ENCODE measurements at places on chromosomes 2 and 18. TPM values are rescaled to one million over a fixed set of nuclear protein-coding genes. Genes with fewer than 3 reads are reported as not detected.

DNA sequence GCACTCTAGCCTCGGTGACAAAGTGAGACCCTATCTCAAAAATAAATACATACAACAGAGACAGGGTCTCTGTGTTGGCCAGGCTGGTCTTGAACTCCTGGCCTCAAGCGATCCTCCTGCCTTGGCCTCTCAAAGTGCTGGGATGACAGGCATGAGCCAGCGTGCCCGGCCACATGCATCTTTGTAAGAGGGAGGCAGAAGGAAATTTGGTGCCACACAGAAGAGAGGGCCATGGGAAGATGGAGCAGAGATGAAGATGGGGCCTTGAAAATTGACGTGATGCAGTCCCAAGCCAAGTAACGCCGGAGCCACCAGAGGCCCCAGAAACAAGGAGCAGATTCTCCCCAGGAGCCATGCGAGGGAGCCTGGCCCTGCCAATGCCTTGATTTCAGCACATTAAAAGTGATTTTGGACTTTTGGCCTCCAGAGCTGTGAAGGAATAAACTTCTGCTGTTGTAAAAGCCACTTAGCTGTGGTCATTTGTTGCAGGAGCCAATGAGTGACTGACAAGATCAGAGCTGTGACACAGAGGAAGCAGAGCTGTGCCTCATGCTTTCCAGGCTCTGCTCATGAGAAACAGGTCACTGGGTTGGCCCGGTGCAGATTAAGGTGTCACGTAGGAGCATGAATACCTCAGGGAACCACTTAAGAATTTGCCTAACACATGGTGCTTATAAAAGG lies 2.7 kb upstream of the SLC66A2 start:
- peak; percentile 84 for DNase-seq

Gene CD8B2
- total RNA-seq, result not detected

Gene HOXD8
- total RNA-seq, result 0.78 TPM

Gene RAB6C
- not detected for total RNA-seq

DNA sequence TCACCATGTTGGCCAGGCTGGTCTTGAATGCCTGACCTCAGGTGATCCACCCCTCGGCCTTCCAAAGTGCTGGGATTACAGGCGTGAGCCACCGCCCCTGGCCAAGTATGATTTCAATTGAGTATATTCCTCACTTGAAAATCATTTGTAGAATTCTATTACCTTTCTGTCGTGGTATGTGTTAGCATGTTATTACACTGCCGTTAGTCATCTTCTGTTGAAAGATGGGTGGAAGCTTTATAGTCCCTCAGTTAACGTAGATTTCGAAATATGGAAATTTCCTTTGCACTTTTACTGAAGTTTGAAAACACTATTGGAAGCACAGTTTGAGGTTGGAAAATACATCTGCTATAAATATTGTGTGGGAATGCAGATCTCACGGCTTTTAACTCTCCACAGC lies 14.7 kb downstream of the NIFK start:
- no peak for DNase-seq

GRCh38 chr2:178478130-178478438 lies 316 bp downstream of the FKBP7 start:
- no peak for DNase-seq

DNA sequence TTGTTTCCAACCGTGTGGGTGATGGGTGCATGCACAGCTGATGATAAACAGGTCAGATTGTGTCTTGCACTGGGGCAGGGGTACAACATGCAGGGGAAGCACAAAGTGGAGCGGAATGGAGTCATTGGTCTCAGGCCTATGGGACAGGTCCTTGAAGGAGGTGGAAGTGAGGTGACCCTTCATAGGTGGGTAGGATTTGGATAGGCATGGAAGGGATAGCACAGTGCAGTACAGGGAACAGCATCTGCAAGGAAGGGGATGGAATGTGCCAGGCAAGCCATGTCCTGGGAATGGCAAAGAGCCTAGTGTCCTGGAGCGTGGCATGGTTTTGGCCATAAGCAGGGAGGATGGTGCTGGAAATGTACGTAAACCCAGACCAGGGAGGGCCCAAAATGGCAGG lies 143.9 kb downstream of the CAPN13 start:
- DNase-seq, result no peak

Gene MFSD2B
- total RNA-seq, result 0.76 TPM

- peak; percentile 74 for DNase-seq
These were observed 19.6 kb downstream of the CEP68 start for GRCh38 chr2:65075605-65076344.

Gene CCDC148
- total RNA-seq, result 1.8 TPM

Gene IL1R2
- total RNA-seq, result 24.7 TPM

Gene LINC00305
- not detected for total RNA-seq

DNA sequence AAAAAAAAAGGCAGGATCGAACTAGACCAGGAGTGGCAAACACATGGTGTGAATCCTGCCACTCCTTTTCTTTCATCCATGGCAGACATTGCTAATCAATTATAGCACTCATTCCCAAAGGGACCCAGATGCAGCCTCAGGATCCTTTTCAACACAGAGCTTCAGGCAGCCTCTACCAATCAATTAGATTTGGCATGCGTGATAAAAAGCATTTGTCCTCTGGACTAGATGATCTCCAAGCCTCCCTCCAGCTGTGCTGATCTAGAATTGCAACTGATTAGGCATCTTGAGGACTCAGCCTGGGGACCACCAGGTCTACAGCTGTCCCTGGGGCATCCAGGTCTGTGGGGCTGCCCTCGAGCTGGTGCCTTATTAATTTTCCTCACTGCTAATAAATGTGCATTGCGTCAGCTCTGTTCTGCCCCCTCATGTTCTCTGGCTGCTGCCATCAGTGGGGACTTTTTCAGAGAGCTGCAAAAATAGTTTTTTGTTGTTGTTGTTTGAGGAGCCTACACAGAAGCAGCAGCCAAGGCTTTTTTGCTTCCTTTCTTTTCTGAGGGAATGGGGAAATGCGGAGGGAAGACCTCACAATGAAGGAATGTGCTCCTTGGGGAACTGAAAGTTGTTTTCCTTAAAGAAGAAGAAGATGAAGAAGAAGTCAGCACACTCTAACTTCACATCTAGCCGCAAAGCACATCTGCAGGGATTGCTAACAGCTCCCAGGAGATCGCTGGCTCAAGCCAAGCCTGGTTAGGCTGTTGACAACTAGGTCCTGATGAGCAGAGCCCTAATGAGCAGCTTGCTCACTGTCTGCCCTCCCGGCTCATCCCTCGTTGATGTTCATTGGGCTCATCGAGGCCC lies 8.8 kb upstream of the ATOH8 start:
- DNase-seq, result no peak

GRCh38 chr2:26631401-26632170 lies 9.6 kb downstream of the CIB4 start:
- no peak for DNase-seq

GRCh38 chr18:78090584-78090983 lies 840.9 kb downstream of the GALR1 start:
- DNase-seq, result no peak

Gene C2orf66
- total RNA-seq, result 1.2 TPM

GRCh38 chr2:72676341-72677025 lies 149.3 kb downstream of the EXOC6B start:
- DNase-seq, result no peak

Gene ACTG2
- 10.8 TPM for total RNA-seq

GRCh38 chr2:138245310-138245709 lies 256.3 kb upstream of the SPOPL start:
- no peak for DNase-seq

Gene KIF3C
- 15.7 TPM for total RNA-seq

DNA sequence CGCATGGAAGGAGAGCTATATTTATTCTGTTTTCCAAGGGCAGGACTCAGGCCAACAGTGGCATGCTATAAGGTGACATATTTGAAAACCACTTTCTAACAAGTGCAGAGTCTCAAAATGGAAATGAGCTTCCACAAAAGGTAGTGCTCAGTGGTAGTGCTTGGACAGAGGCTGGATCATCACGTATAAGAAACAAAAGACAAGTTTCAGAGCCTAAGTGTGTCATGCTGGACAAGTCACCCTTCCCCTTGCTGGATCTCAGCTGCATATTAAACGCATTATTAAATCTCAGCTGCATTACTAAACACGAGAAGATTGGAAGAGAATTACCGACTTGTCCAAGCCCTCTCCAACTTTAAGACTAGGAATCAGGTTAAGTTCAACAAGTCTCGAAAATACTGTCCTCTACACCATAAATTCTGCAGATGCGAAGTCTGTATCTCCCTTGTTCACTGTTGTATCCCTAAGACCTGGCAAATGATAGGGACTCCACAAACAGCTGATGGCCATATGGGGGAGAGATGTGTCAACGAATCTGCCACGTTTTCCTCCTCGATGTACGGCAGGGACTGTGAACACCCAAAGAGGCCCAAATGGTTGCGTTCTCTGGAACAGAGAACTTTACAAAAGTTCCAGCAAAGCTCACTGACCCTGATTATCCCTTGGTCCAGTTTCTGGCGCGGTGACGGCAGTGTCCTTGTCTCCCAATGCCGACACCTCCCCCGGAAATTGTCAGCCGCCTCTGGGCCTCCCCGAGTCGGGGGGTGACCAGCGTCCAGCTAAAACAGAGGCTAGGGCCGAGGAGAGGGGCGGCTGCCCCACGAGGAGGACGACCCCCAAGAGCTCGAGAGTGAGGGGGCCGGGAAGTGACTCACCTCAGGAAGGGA lies 611 bp downstream of the NOL10 start:
- no peak for DNase-seq

Gene IL1RN
- total RNA-seq, result 11.1 TPM

DNA sequence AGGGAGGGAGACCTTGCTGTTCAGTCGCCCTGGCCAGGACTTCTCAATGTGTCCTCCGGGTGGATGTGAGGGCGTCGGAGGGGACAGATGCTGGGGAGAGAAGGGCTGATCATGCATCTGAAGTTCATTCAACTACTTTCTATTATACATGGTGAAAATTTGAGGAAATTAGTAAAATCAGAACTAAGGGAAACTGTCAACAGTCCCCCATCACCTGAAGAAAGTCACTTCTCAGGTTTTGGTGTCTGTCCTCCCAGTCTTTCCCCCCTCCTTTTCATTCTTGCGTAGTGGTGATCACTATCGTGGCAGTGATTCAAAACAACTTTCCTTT lies 17.4 kb upstream of the ACKR3 start:
- DNase-seq, result no peak

- no peak for DNase-seq
These were observed 80.3 kb downstream of the GORASP2 start for GRCh38 chr2:171009386-171009785.

Gene FAM228A
- total RNA-seq, result 3.1 TPM

- DNase-seq, result peak; percentile 61
These were observed 183.8 kb upstream of the STON1 start for GRCh38 chr2:48346124-48346536.

GRCh38 chr18:21057112-21057511 lies 54.5 kb downstream of the ROCK1 start:
- no peak for DNase-seq

DNA sequence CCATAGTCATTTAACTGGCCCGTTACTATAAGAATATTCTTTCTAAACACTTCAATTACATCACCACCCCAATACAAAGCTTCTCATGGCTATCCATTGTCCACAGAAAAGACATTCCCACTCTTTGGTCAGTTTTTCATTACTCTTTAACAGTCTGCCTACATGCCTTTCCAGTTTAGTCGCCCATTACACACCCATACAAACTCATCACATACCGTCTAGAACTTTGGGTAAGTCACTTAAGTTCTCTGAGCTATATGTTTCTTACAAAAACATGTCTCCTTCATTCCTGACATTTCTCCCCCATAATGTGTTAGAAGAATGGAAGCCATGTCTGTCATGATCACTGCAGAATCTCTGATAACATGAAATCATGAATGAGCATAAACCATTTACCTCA lies 108.2 kb upstream of the STK17B start:
- DNase-seq, result no peak

GRCh38 chr18:62506495-62507143 lies 16.2 kb upstream of the ZCCHC2 start:
- DNase-seq, result no peak

Gene CPS1
- 5.2 TPM for total RNA-seq

GRCh38 chr2:234363011-234363487 lies 133.8 kb downstream of the ARL4C start:
- DNase-seq, result no peak

GRCh38 chr2:188114014-188114413 lies 177.7 kb upstream of the GULP1 start:
- DNase-seq, result no peak

GRCh38 chr2:31877008-31877407 lies 133.8 kb downstream of the MEMO1 start:
- no peak for DNase-seq

- no peak for DNase-seq
These were observed 451.0 kb downstream of the SLC4A3 start for GRCh38 chr2:220078439-220078838.

DNA sequence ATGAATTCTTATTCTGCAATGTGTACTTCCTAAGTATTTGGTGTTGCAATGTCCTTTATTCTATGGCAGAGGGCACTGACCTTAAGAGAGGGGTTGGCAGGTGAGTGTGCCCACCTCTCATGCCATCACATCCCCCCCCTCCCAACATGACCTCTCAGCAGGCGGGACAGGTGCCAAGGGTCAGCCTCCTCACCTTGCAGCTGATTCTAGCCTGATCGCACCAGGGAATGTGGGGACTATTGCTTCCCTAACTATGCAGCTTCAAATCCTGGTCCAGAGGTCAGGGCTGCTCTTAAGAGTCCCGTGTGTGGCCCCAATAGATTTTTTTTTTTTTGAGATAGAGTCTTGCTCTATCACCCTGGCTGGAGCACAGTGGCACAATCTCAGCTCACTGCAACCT lies 9.5 kb downstream of the HJURP start:
- DNase-seq, result no peak

DNA sequence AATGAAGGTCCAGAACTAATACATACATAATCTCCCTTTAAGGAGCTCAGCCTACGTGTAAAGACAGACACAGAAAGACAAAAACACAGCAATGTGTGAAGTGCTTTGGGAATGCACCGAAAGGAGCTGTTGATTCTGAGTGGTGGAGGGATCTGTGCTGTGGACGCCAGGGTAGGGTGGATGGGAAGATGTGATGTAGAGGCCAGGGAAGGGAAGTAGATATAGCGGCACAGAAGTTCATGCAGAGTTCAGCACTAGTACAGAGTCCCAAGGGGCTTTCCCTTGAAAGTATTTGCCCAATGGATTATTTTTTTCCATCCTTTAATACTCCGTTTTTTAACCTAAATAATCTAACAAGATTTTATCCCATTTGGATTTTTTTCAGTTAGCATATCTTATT lies 32.1 kb upstream of the DOCK10 start:
- DNase-seq, result no peak

- no peak for DNase-seq
These were observed 18.8 kb upstream of the TMX3 start for GRCh38 chr18:68733707-68734106.

Gene KCNG2
- total RNA-seq, result 0.49 TPM
